ENCODE measurements at places on chromosomes 11 and 22. TPM values are rescaled to one million over a fixed set of nuclear protein-coding genes. Genes with fewer than 3 reads are reported as not detected.

GRCh38 chr11:111833524-111833923, 37.9 kb downstream of the ALG9 start:
- no peak overlapping the region for H3K4me3 ChIP-seq
- H3K4me1 ChIP-seq = peaks cover 17% of the 10 kb centered on the region
- DNase-seq = no peak
- no peak overlapping the region for H3K27ac ChIP-seq

DNA sequence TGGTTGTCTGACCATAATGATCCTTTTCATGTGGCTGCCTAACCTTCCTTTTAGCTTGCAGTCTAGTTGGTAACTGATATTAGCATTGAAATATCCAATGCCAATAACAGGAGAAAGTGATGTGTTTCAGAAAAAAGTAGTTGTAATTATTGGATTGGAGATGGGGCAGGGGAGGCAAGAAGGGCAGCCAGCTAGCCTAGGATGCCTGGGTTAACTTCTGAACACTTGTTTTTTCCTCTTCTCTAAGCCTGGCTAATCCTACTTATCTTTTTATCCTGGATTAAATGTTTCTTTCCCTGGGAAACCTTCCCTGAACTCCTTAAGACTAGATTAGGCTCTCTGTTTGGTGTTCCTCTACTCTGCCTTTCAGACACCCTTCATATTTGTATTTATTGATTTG, 380.2 kb downstream of the TMEM135 start:
- H3K4me1 ChIP-seq = no peaks in the 10 kb centered on the region
- H3K4me3 ChIP-seq = no peak overlapping the region
- H3K27me3 ChIP-seq = peaks cover 6% of the 10 kb centered on the region
- DNase-seq = no peak
- H3K27ac ChIP-seq = no peak overlapping the region
- no peaks in the 10 kb centered on the region for H3K36me3 ChIP-seq

DNA sequence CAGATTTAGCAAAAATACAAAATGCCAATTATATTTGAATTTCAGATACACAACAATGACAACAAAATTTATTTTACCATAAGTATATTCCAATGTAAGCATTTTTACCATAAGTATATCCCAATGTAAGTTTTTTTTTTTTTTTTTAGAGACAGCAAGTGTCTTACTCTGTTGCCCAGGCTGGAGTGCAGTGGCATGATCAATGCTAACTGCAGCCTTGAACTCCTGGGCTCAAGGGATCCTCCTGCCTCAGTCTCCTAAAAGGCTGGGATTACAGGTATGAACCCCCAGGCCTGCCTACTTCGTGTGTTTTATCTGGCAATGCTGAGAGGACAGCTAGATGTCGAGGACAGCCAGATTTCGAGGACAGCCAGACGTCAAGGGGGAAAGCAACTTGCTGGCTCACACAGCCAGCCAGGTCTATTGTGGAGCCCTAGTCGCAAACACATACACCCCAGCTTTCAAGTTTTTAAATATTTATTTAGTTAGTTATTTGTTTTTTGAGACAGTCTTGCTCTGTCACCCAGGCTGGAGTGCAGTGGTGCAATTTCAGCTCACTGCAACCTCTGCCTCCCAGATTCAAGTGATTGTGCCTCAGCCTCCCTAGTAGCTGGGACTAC, 1.1 kb upstream of the SERPING1 start:
- no peak overlapping the region for H3K27ac ChIP-seq
- H3K4me1 ChIP-seq = peaks cover 1% of the 10 kb centered on the region
- no peak for DNase-seq
- H3K4me3 ChIP-seq = no peak overlapping the region
- H3K27me3 ChIP-seq = peaks cover 40% of the 10 kb centered on the region

DNA sequence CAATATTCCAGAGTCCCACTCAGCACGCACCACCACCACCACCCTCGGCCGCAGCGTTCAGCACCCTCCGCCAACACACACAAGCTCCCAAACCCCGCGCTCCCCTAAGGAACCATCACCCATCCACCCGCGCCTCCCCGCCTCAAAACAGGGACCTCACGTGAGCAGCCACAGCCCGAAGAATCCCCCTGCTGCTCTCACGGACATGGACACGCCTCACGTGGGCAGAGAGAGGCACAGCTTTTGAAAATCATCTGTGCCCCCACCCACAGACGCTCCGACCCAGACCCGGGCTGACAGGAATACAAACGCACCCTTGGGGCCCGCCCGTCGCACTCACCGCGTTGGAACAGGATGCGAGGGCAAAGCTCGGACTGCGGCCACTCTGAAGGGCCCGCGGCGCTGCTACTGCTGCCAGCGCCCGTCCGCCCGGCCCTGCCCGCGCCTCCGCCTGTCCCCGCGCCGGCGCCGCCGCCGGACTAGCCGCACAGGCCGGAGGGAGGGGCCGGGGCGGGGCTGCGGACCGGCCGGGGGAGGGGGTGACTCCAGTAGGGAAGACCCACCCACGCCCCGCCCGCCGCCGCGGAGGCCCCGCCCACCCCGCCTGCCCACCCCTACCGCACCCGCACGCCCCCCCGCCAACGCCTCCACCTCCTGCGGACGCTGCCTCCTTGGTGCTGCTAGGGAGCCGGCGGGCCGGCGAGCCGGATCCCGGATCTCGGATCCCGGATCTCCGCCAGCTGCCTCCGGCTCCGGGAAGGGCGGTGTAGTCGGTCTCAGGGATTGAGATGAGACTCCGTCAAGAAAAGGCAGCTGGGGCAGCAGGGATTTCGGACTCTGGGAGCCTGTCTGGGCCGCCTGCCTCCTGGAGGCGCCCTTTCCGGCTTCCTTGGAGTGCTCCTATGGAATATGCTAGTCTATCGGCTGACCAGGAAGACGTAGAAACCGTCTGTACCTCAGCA, at the start of gene TRIM3:
TSS of gene TRIM3 (minus strand) at position 491 of the 962 bp plus-strand sequence. CDS start 8,246 bp downstream, outside the sequence.
- peak within 1 kb of the TSS; percentile 62 for H3K27ac ChIP-seq
- DNase-seq = peak; percentile 62
- H3K36me3 ChIP-seq = peaks cover 13% of the 10 kb centered on the region
- H3K27me3 ChIP-seq = peaks cover 8% of the 10 kb centered on the region
- peaks cover 21% of the 10 kb centered on the region for H3K4me1 ChIP-seq

DNA sequence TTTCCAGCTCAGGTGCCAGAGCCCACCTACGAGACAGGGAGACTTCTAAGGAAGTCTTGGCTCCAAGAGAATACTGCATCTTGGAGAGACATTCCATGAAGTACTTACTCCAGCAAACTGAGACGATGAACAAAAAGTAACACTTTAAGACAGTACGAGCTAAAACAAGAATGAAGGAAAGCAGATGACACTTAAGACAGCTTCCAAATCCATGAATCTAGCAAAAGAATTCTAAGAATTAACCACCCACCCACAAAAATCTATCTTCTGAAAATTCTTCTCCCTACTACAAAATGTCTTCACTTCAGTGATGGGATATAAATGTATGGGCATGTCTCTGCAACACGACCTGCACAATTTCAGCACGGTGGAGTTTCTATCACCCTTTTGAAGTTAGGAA, 132.9 kb downstream of the C11orf58 start:
- H3K4me1 ChIP-seq = no peaks in the 10 kb centered on the region
- H3K4me3 ChIP-seq = no peak overlapping the region
- DNase-seq = no peak

DNA sequence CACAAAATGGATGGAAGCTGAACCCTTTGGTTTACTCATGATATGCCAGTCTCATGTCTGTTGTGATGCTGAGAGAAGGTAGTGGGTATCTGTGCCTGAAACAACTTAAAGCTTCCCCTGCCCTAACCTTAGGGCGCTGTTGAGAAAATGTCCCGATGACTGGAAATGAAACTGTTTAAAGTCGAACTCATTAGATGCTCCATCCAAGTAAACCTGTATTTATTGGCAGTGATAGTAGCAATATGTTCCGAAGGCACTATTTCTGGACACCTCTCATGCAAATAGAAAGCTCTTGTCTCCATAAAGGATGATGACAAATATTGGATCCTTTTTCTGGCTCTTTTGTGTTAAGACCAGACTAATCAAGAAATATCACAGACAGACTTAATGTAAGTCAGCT, 86.2 kb downstream of the GRAMD1B start:
- DNase-seq = no peak
- H3K27ac ChIP-seq = no peak overlapping the region
- H3K4me1 ChIP-seq = peaks cover 31% of the 10 kb centered on the region

- H3K27me3 ChIP-seq = no peaks in the 10 kb centered on the region
- no peak overlapping the region for H3K27ac ChIP-seq
- H3K4me3 ChIP-seq = no peak overlapping the region
- peak; percentile 36 for DNase-seq
- H3K36me3 ChIP-seq = no peaks in the 10 kb centered on the region
- peaks cover 9% of the 10 kb centered on the region for H3K4me1 ChIP-seq
Observed at GRCh38 chr22:31148953-31149627, 8.8 kb upstream of the PLA2G3 start.

DNA sequence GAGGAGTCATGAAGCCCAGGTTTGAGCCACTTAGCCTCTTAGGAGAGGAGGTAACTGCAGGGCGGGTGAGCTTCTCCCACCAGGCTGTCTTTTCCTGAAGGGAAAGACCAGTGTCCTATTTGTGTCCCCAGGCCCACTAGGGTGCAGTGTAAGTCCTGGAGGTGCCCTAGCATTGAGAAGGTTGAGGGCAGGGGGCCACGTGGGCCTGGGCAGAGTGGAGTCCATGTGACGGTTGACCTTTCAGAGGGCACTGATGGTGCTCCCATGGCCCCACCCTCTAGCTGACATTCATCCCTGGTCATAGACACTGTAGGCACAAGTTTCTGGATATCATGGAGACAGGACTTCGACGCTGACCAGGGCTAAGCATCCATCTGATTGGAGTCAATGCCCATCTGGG, 44.1 kb upstream of the TP53I11 start:
- no peaks in the 10 kb centered on the region for H3K4me1 ChIP-seq
- no peak for DNase-seq
- H3K36me3 ChIP-seq = no peaks in the 10 kb centered on the region

GRCh38 chr22:39616781-39617180, 46.2 kb downstream of the CACNA1I start:
- H3K4me3 ChIP-seq = no peak overlapping the region

GRCh38 chr11:12882670-12883069, 126.4 kb upstream of the RASSF10 start:
- H3K36me3 ChIP-seq = no peaks in the 10 kb centered on the region
- H3K27ac ChIP-seq = no peak overlapping the region
- peaks cover 2% of the 10 kb centered on the region for H3K27me3 ChIP-seq
- H3K4me3 ChIP-seq = no peak overlapping the region

DNA sequence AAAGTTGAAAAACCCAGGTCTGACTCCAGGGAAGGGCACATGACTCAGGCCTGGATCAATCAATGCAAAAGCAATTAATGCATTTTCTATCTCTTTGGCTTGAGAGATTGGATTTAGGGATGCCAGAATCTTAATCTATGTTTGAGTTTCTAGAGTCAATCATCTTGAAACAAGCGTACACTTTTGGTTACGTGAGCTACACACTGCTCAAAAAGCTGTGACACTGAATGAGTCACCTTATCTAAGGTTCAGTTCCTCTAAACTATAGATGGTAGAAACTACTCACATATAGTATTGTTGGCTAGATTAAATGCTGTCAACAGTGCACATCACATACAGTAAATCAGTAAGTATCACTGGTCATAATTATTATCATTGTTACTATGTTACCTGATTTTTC, 24.2 kb downstream of the MRE11 start:
- no peak overlapping the region for H3K4me3 ChIP-seq
- H3K4me1 ChIP-seq = peaks cover 16% of the 10 kb centered on the region

- H3K4me3 ChIP-seq = no peak overlapping the region
- no peak for DNase-seq
Observed at GRCh38 chr11:106280036-106280435, 202.6 kb downstream of the AASDHPPT start.

- H3K27me3 ChIP-seq = no peaks in the 10 kb centered on the region
- no peak overlapping the region for H3K27ac ChIP-seq
- DNase-seq = no peak
Observed at GRCh38 chr11:46727952-46728658, 9.1 kb downstream of the F2 start.

DNA sequence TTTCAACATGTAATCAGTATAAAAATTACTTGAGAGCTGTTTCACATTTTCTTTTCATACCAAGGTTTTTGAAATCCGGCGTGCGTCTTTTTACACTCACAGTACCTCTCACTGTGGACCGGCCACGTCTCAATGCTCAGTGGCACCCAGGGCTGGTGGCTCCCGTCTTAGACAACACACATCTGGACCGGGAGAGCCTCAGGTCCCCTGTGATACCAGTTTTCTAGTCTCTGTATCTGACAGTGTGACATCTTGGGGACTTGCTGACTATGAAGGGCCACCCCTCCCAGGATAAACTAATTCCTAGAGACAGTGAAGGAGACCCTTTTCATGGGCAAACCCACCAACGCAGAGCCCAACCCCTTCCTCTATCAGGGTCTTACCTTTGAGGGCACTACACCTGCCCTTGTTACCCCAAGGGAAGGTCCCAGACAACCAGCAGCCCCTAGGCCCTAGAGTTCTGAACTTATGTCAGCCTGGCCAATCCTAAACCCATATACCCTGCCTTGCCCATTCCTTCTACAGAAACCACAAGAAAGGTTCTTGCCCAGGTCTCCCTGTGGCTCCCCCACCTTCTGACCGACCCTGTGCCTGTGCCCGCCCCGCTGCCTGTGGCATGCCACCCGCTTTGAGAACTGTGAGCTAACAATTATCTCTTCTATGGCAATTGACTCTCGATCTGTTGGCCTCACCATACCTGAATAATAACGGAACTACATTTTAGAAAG, 6.1 kb upstream of the ASCL2 start:
- DNase-seq = no peak
- H3K4me3 ChIP-seq = no peak overlapping the region
- peaks cover 6% of the 10 kb centered on the region for H3K36me3 ChIP-seq
- H3K27ac ChIP-seq = no peak overlapping the region

- peaks cover 4% of the 10 kb centered on the region for H3K4me1 ChIP-seq
- peaks cover 20% of the 10 kb centered on the region for H3K27me3 ChIP-seq
- no peaks in the 10 kb centered on the region for H3K36me3 ChIP-seq
- H3K4me3 ChIP-seq = no peak overlapping the region
- H3K27ac ChIP-seq = no peak overlapping the region
- DNase-seq = no peak
Observed at GRCh38 chr22:43926349-43926710, 2.7 kb downstream of the PNPLA3 start.

- H3K4me3 ChIP-seq = no peak overlapping the region
- H3K36me3 ChIP-seq = no peaks in the 10 kb centered on the region
- H3K27me3 ChIP-seq = peaks cover 8% of the 10 kb centered on the region
- DNase-seq = no peak
- no peaks in the 10 kb centered on the region for H3K4me1 ChIP-seq
Observed at GRCh38 chr11:78823588-78823987, 248.9 kb upstream of the NARS2 start.

GRCh38 chr11:66857234-66857926, 516 bp downstream of the LRFN4 start:
- no peaks in the 10 kb centered on the region for H3K27me3 ChIP-seq
- peak overlapping the region; percentile 80 for H3K27ac ChIP-seq
- peak overlapping the region; percentile 76 for H3K4me3 ChIP-seq
- DNase-seq = no peak
- H3K4me1 ChIP-seq = peaks cover 19% of the 10 kb centered on the region

CHRDL2 gene
- total RNA-seq = not detected

APOBEC3F gene
- 27.9 TPM for total RNA-seq

RCOR2 gene
- 0.12 TPM for total RNA-seq
